ENCODE measurements at places on chromosomes 5 and 9. TPM values are rescaled to one million over a fixed set of nuclear protein-coding genes. Genes with fewer than 3 reads are reported as not detected.

- DNase-seq, result no peak
Measured at GRCh38 chr5:142939884-142940283, 169.7 kb downstream of the ARHGAP26 start.

DNA sequence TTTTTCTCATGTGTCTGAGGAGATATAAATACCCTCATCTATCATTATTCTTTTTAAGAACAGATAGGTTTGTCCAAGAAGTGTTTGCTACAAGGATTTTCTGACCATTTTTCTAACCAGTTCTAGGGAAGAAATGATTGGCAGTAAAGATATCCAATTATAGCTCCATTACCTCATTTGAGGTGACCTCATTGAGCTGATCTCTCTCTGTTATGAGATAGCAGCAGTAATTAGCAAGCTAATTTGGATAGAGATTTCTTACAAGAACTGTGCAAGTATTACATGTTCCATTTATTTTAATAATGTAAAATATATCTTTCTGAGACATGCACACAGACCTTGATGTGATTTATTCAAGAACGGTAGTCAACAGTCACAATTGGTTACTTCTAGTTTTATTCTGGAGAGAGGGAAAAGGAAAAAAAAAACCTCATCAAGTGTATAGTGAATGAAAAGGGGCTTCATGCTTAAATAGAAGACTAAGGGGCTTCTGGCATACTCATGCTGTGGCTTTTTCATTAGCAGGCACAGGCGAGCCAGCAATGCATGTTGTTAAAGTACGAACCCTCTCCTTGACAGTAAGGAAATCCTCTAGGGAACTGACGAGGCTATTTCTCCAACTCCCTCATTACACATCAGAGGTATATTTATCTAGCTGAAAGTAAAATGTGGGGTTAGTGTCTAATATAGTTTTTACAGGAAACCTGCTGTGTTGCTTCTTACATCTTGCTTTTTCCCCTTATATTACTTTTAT is 127.3 kb downstream of the NUDT12 start:
- DNase-seq, result no peak

Gene STK32A
- polyA plus RNA-seq, result 10.7 TPM

- no peak for DNase-seq
Measured at GRCh38 chr9:109729513-109729912, 50.5 kb upstream of the PALM2AKAP2 start.

DNA sequence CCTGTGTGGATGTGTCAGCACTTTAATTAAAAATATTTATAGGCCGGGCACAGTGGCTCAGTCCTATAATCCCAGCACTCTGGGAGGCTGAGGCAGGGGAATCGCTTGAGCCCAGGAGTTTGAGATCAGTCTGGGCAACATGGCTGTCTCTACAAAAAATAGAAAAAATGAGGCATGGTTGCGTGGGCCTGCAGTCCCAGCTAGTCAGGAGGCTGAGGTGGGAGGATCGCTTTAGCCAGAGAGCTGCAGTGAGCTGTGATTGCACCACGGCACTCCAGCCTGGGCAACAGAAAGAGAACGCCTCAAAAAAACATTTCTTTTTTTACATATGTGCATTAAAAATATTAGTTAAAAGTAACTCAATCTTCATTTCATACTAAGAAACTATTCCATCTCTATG is 6.2 kb downstream of the TBC1D9B start:
- no peak for DNase-seq

GRCh38 chr5:33375900-33376299 is 64.9 kb upstream of the TARS1 start:
- DNase-seq, result no peak

DNA sequence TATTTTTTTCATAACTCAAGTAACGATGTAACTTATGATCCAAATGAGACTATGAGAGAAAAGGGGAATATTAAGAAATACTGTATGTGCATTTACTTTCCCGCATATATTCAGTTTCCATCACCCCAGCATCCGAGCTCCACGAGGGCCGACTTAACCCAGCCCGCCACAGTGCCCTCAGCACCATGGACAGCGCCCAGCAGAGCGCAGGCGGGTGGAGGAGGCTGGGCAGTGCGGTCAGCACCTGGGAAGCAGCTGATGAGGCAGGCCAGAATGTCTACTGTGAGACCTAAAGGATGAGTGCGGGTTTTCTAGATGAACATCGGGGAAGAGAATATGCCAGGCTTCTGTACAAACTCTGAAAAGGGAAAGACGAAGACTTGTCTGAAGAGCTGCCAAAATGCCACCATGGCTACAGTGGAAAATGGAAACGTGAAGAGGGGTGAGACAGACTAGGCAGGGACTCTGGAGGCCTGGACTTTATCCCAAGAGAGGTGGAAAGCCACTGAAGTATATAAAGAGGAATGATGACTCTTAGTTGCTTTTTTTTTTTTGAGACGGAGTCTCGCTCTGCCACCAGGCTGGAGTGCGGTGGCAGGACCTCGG is 34.5 kb upstream of the MED27 start:
- peak; percentile 80 for DNase-seq

GRCh38 chr9:35489313-35490154 is at the start of gene RUSC2:
Gene RUSC2 (plus strand): TSS chr9:35490111. CDS start chr9:35546522, 56,411 bp downstream.
- DNase-seq, result peak; percentile 89

- DNase-seq, result no peak
Measured at GRCh38 chr5:169445191-169445590, 138.4 kb upstream of the SPDL1 start.

Gene STPG3
- 3.9 TPM for polyA plus RNA-seq

Gene GFPT2
- polyA plus RNA-seq, result 3.8 TPM

- DNase-seq, result no peak
Measured at GRCh38 chr5:40378396-40379177, 301.1 kb upstream of the PTGER4 start.

Gene WDR31
- polyA plus RNA-seq, result 5.0 TPM

- no peak for DNase-seq
Measured at GRCh38 chr9:15944341-15944740, 391.5 kb downstream of the CCDC171 start.

DNA sequence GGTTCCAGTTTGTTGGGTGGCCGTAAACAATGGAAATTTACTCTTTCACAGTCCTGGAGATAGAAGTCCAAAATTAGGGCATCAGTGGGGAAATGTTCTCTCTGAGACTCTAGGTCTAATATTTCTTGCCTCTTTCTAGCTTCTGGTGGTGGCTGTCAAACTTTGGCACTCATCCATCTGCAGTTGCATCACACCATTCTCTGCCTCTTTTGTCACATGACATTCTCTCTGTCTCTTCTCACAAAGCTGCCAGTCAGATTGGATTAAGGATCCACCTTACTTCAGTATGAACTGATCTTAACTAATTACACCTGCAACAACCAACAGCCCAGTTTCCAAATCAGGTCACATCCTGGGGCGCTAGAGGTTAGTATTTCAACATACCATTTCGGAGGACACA is 222.9 kb upstream of the FTMT start:
- no peak for DNase-seq

Gene BTNL9
- 10.2 TPM for polyA plus RNA-seq

- no peak for DNase-seq
Measured at GRCh38 chr9:16485575-16486321, 384.7 kb downstream of the BNC2 start.

DNA sequence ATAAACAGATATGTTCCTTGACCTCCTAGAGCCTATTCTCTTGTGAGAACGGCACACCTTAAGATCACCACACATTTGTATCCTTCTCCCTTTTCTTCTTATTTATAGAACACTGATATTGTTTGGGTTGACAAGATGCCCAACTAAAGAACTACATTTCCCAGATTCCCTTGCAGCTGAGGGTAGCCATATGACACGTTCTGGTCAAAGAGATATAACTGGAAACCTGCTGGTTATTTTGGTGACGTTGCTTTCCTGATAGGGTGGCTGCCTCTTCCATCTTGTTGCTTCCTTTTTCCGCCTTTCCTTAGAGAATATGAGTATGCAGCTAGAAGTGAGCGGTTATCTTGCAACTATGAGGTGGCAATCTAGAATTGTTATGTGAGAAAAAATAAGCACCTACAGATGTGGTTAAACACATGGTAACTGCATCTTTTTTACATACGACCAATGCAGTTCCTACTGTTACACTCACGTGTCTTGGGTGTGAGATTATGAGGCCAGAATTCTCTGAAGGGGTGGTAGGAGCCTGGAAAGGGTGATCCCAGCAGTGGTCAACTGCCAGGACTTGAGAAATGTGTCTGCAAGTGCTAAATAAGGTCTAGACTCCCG is 72.9 kb downstream of the SEC61B start:
- DNase-seq, result no peak

Gene KCNV2
- polyA plus RNA-seq, result 0.31 TPM

DNA sequence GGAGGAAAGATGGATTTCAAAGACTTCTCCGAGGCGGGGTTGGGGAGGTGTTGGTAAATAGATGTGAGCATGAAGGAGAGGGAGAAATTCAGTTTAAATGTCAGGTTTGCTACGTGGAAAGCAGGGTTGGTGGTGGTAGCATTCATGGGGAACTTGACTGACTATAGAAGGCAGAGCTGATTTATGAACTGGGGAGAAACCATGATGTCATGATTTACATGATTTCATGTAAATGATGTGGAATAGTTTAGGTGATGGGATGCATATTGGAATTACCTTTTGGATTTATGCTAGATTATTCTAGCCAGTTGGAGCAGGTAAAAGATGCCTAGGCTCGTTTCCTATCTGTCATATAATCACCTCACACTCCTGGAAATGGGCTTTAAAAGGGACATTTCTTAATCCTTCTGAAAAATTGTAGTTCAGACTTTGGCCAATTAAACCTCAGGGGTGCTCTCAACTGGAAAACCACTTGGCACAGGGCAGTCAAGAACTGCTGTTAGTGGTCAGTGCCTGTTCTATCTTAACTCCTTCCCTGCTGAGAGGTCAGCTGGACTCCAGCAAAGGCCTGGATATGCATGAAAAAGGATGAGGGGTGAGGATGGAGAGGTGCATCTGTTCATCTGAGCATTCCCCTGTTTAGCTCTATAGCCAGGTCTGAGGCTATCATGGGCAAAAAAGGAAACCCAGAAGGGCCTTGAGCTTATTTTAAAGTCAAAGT is 50.1 kb upstream of the BASP1 start:
- DNase-seq, result no peak

Gene CCL21
- polyA plus RNA-seq, result 10.1 TPM

- no peak for DNase-seq
Measured at GRCh38 chr5:14715481-14715880, 51.0 kb downstream of the OTULIN start.
